ENCODE measurements at places on chromosomes 4 and X. TPM values are rescaled to one million over a fixed set of nuclear protein-coding genes. Genes with fewer than 3 reads are reported as not detected.
A peak's percentile ranks its signal among the peaks of the same experiment; 100 is the strongest.

DNA sequence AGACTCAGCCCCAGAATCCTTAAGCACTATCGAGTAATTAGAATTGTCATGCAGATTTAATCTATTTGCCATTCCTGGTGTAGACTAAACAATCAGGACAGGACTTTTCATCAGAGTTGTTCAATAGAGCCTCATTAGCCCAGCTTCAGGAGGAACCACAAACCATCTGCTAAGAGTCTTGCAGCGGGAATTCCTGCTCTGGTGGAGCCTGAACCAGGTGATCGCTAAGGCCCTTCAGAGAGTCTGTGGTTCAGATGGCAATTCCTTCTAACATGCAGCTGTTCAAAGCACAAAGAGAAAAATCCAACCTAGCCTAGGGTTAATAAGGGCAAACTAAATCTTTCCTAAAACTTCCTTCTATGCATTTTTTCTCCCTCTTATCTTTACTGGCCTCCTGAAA lies 119.1 kb upstream of the CPEB2 start:
- no peak for DNase-seq

GRCh38 chrX:101287402-101287801 lies 3.7 kb downstream of the TAF7L start:
- DNase-seq = no peak

- DNase-seq = peak; percentile 82
These were observed 2.2 kb downstream of the MAMLD1 start for GRCh38 chrX:150365051-150365989.

DNA sequence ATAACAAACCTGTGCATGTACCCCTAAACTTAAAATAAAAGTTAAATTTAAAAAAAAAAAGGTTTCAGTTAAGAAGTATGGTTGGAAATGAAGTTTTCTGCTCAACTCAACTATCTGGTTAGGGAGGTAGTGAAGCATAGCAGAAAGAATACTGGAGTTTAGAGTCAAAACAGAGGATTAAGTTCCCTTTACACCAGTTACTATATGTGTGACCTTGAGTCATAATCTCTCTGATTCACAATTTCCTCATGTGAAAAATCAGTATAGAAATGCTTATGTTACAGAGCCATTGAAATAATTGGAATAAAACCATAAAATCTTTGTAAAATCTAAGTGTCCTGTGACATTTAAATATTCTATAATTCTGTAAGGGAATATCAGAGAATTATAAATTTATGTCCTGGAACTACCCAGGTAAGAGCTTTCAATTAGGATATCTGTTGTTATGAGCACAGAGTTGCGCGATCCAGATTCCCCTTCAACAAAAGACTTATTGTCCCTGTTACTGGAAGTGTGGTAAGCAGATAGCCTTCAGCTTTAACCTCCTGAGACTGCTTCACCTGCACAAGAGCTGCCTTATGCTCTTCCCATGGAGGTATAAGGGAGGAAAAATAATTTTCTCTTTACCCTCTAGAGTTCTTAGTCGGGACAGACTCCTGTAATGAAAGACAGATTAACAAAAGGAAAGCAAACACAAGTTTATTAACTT lies 203.8 kb upstream of the NRK start:
- no peak for DNase-seq

The UCP1 gene
- not detected for total RNA-seq

DNA sequence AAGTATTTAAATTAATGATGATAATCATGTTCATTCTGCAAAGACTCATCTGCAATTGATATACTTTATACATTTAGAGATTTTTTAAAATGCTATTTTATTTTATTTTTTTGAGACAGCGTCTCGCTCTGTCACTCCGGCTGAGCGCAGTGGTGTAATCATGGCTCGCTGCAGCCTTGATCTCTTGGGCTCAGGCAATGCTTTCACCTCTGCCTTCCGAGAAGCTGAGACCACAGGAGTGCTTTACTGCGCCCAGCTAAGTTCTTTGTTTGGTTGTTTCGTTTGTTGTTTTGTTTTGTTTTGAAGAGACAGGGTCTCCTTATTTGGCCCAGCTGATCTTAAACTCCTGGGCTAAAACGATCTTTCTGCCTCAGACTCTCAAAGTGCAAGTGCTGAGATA lies 1541.0 kb downstream of the PCDH7 start:
- DNase-seq = no peak

DNA sequence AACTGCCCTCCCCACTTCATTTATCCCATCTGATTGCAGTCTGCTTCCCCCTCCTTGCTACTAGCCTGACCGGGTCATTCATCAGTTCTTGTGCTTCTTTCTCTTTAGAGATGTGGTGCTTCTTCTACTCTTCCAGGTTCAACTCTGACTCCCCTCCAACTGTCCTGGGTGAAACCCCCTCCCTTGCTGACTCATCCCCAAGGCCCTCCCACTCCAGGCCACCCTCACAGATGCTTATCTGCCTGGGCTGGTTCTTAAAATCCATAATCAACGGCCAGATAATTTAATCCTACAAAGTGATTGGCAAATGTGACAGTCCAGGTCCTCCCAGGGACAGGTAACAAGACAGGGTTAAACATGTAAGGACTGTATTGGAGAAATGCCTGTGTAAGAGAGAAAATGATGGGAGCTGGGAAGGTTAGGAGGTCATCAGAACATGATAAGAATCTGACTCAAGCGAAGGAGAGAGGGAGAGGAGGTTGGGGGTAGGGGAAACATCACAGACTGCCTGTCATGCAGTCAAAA lies 182.8 kb upstream of the C1QTNF7 start:
- no peak for DNase-seq

DNA sequence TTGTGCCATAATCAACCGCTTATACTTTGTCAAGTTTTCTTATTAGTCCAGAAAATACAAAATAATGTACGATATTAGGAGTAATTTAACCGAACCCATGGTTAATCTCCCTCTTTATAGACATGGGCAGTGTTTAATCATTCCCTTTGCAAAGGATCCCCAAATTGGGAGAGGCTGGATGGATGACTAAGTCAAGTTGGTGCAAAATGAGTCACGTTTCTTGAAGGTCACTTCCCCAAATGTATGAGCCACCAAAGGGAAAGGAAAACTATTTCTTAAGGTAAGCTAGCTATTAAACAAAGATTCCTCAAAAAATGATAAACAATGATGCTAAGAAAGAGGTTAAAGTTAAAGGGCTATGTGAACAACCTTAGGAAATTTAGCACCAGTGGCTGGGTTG lies 17.5 kb downstream of the MAML3 start:
- no peak for DNase-seq

- no peak for DNase-seq
These were observed 28.0 kb downstream of the MGAT4D start for GRCh38 chr4:140469791-140470733.
